ENCODE measurements at places on chromosomes 5 and 9.

DNA sequence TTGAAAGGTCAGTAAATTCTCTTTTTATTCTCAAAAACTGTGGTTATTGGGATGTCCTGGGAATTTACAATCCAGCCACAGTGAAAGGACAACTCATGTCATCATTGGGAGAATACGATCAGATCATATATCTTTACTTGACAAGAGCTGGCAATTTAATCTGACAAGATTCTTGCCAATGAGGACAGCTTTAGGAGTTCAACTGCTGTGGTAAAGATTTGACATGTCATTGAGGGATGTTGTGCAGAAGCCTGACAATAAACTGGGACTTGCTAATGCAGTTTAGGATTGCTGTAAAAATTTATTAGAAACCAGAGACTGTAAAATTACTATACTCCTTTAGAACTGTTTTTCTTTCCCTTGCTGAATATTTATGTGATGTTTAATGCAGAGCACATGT is 1131.0 kb downstream of the MAT2B start:
- DNase-seq: no peak

DNA sequence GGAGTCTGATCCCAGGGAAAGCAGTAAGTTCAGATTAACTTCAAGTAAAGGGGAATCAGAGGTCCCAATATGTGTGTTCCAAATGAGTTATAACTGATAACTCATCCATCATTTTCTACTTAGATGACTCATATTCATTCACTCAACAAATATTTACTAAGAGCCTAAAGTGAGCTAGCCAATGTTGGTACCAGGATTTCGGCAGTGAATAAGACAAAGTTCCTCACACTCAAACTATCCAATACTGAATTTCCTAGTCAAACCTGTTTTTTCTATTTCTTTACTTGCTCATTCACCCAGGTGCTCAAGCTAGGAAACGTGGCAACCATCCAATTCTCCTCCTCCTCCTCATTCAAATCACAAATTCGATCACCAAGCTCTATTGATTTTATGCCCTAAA is 25.8 kb downstream of the FBXW2 start:
- DNase-seq: peak; percentile 18

DNA sequence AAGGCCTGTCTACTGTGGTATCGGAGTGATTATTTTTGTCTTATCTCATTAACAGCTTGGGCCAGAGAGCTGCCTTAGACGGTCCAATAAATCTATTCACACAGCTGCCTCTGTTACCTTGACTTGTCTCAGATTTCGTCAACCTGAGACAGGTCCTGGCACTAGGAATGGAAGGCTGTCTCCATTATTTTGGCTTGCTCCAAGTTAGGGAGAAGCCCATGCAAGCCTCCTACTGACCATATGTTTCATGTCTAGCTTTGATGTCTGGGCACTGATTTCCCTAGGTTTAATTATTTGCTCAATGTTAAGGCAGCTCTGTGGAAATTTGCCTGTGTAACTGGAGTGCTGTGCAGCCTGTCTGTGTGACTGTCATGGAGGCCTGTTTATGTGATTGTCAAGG is 12.4 kb upstream of the RALGPS1 start:
- DNase-seq: no peak

DNA sequence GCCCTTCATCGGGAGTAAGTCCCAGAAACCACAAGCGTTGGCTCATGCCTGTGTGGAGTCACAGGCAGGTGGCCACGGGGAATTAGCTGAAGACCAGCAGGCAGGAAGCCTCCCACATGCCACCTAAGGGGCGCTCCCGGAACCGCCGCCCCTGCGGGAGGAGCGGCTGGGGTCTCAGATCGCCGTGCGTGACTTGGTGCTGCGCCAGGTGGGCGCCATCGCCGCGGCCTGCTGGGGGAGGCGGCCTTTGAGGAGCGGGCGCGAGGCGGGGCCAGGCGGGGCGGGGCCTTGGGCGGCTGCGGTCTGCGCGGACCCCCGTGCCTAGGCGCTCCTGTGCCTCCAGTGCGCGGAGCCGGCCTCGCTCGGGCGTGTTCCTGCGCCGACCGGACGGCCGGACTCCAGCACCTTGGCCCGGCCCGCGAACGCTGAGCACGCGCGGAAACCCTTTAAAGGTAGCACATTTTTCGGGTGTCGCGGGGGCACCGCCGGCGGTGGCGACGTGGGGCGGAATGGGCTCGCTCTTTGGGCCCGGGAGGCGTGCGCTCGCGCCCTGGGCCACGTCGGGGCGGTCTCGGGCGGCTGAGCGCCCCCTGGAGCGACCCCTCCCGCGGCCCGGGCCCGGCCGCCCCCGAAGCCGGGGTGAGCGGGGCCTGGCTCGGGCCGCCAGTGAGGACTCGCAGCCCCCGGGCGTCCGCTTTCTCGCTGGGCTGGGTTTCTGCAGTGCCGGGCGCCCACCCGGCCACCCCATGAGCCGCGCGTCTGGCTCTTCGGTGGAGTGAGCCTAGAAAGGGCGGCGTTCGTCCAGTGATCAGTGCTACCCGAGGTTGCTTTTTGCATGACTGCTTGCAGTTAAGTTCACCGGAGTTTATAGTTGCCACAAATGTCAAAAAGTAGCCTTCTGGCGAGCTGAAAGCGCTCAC is 24.5 kb downstream of the LECT2 start:
- no peak for DNase-seq

GRCh38 chr9:86315078-86315477 is 32.7 kb upstream of the ISCA1 start:
- DNase-seq: peak; percentile 77

DNA sequence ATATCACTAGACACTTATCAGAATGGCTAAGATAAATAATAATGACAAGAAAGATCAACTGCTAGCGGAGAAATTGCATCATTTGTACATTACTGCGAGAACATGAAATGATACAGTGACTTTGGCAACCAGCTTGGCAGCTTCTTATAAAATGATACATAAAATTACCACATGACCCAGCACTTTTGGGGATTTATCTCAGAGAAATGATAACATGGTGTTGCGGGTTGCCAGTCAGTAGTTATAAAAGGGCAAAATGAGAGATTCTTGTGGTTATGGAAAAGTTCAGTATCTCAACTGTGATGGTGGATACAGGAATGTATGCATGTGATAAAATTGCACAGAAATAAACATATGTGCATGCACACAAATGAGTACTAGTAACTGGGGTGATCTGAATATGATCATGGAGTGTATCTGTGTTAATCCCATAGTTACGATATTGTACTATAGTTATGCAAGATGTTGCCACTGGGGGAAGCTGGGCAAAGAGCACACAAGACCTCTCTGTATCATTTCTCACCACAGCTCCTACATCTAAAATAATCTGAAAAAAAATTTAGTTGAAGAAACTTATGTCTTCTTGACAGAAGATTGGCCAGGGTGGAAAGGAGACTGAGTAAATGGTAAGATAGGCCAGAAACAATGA is 128.9 kb downstream of the NXNL2 start:
- DNase-seq: no peak

- DNase-seq: no peak
Observed at GRCh38 chr9:97934321-97935115, 3.5 kb downstream of the HEMGN start.

GRCh38 chr9:134474055-134474370 is 147.8 kb downstream of the RXRA start:
- DNase-seq: no peak

DNA sequence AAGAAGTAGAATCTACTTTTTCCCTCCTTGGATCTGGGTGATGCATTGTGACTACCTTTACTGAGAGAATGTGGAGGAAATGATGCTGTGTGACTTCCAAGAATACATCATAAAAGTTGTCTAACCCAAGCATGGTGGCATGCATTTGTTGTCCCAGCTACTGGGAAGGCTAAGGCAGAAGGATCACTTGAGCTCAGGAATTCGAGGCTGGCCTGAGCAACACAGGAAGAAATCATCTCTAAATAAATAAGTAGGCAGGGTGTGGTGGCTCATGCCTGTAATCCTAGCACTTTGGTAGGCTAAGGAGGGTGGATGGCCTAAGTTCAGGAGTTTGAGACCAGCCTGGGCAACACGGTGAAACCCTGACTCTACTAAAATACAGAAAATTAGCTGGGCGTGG is 143.2 kb upstream of the VLDLR start:
- peak; percentile 16 for DNase-seq

DNA sequence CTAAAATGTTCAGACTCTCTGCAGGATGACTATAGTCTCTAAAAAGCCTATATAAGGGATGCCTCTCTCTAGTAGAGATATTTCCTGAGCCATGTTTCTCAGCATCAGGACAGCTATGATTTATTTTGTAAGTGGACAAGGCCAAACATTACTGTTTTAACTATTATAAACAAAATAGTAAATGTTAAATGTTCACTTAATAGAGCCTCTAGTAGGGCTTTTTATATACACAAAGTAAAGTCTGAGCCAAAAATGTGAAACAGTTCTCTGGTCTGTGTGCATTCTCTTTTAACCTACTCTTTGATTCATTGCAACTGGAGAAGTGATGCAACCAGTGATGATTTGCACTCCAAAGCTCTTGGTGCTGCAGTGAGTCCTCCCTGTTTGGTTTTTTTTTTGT is 220.5 kb downstream of the GDNF start:
- DNase-seq: no peak

DNA sequence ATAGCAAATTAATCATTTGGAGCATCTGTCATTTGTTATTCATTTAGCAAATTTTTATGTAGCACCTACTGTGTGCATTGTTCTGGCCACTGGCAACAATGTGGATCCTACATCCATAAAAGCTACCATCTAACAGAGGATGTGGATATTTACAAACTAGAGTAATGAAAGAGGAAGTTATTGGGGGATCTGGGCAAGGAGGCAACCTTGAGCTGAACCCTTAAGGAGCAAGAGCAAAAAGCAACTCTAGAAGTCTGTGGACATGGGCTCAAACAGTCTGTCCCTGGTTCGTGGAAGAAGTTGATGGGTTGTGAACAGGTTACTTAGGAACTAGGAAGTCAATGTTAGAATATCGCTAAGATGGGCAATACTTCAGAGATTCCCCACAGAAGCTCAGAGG is 259.9 kb downstream of the SYK start:
- DNase-seq: no peak

GRCh38 chr9:114153761-114154599 is 1.4 kb upstream of the COL27A1 start:
- DNase-seq: no peak

GRCh38 chr9:135797507-135798262 is 95.7 kb downstream of the KCNT1 start:
- DNase-seq: no peak

DNA sequence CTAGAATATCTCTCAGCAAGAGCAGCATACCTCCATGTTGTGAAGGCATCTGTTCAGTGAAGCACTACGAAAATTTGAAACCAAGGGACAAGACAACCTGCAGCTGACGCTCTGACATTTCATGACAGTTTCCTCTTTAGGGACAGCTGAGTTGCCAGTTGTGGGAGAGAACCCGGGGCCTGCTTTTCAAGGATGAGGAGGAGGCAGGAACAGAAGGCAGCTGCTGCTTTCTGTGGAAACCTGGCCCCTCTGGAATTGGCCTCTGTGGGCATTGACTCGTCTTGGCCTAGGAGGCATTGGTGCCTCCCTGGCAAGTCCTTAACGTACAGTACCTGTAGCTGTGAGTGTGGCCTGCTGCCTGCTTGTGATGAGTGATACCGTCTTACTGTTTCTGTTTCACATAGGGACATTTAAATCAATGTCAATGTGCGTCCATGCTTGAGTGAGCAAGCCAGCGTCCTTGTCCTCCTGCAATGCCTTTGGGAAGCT is 21.6 kb downstream of the SLC46A2 start:
- no peak for DNase-seq

DNA sequence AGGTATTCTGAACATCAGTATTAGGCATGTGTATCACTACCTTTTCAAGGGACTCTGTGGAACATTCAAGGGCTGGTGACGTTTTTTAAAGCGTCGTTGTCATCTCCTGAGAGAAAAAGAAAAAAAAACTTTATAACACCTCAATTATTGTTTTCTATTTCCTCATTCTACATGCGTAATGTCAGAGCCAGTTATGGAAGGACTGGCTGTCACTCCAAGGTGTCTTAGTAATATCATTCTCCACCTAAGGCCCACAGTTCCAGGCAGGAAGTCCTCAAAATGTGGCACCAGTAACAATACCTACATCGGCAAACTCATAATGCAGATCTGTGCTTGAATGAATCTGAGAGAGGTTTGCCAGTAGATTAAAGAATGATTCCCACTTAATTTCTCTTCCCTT is 210.2 kb downstream of the SAXO1 start:
- DNase-seq: no peak

DNA sequence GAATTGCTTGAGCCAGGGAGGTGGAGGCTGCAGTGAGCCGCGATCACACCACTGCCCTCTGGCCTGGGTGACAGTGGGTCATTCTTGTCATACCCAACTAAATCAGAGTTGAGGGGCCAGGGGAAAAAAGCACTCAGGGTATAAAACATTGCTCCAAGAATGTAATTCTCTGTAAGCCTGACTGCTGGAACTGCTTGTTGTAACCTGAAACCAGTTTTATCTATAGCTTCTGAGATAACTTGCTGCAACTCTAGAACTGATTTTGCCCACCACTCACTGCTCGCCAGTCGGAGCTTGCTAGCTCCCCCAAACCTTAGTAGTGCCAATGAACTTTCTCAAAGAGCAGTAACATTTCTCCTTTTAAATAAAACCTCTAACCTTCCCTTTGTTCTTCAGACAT is 9.6 kb upstream of the MSH3 start:
- DNase-seq: no peak

GRCh38 chr5:148776261-148776660 is 50.1 kb upstream of the ADRB2 start:
- DNase-seq: peak; percentile 3

- no peak for DNase-seq
Observed at GRCh38 chr9:134555094-134555650, 86.4 kb upstream of the COL5A1 start.

DNA sequence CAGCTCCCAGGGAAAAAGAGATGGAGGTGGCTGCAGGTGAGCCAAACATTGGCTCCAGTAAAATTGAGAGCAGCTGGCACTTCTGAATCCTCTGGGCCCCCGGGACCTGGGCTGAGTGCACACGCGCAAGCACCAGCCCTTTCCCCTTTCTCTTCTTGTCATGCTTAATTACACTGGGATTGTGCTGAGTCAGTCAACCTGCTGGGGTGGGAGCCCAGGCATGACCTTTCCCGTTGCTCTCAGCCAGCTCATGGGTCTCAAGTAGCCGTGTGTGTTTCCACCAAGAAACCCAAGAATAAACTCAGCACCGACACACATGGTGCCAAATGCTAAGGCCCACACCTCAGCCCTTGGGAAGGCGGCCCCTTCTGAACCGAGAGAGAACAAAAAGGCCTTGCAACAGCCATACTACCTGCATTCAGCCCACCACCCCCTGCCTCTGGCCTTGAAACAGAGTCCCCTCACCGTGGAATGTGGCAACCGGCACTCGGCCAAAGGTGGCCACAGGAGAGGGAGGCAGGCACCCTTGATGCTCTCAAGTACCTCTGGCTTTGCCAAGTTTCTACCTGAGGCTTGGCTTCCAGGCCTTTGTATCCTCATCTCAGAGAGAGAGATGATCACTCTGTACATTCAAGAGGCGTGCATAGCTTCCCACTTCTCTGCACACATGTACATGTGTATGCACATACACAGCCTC is 28.1 kb downstream of the SLIT3 start:
- DNase-seq: no peak

GRCh38 chr9:125356032-125356431 is 94.4 kb downstream of the GAPVD1 start:
- DNase-seq: no peak

- DNase-seq: no peak
Observed at GRCh38 chr5:62719061-62719720, 140.6 kb downstream of the LRRC70 start.

- DNase-seq: peak; percentile 6
Observed at GRCh38 chr5:65127161-65127901, 354.4 kb downstream of the ADAMTS6 start.

GRCh38 chr5:99949969-99950524 is 585.1 kb upstream of the FAM174A start:
- no peak for DNase-seq

- DNase-seq: no peak
Observed at GRCh38 chr9:134570711-134571325, 70.8 kb upstream of the COL5A1 start.

All from trophoblast cell (in vitro differentiated cells and primary cell).